Chondrocyte (in vitro differentiated cells): ENCODE measurements at places on chromosomes 3 and 15. TPM values are rescaled to one million over a fixed set of nuclear protein-coding genes. Genes with fewer than 3 reads are reported as not detected.

GRCh38 chr15:66730168-66731021, 28.4 kb downstream of the SMAD6 start:
- DNase-seq = no peak

- DNase-seq = no peak
Measured at GRCh38 chr15:67998599-67999133, 55.4 kb upstream of the PIAS1 start.

DNA sequence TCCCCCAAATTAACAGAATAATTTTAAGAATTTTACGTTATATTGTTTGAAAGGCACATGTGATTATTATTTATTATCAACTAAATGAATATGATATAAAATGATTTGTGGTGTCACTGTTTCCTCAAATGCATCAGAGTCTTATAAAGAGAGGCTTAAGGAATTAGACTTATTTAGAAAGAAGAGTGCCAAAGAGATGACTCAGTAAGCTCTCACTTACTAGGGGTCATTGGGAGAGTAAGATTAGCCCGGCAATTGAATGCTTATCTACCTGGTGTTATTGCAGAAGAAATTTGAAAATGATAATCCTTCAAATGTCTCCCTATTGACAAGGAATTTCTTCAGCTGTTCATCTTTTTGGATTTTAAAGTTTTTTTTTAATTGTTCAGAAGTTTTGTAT, 408.7 kb downstream of the OXSM start:
- DNase-seq = no peak

DNA sequence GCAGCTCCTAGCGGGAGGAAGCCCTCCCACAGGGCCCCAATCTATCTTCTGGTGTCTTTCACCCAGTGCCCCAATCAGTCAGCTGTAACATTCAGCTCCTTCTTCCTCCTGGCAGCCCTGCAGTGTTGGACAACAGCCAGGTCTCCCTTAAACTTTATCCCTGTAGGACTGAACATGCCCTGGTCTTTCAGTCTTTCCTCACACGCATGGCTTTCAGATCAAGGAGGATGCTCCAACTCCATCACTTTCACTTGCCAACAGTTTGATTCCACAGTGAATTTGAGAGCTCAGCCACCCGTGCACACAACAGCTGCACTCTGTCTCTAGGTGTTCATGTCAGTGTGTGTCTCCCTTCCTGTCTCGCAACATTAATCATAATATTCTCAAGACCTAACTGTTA, 28.5 kb upstream of the LRRC34 start:
- no peak for DNase-seq

DNA sequence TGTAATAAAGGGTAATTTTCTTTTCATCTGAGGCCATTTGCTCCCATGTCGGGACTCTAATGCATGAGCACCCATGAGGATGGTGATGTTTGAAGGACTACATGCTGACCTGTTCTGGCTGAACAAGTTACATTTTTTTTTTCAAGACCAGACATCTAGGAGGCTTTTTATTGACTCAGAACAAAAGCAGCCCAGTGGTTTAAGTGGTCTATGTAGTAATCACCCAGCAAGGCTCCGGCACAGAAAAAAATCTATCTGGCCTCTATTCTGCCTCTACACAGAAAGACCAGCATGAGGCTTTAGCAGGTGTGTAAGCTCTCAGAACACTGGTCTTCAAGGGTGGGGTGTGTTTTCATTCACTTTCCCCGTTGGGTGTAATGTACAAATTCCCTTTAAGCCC, 95.1 kb upstream of the ZBED2 start:
- no peak for DNase-seq

- no peak for DNase-seq
Measured at GRCh38 chr3:64358176-64358575, 132.9 kb upstream of the PRICKLE2 start.

GRCh38 chr15:31216215-31216911, 110.3 kb upstream of the KLF13 start:
- no peak for DNase-seq

DNA sequence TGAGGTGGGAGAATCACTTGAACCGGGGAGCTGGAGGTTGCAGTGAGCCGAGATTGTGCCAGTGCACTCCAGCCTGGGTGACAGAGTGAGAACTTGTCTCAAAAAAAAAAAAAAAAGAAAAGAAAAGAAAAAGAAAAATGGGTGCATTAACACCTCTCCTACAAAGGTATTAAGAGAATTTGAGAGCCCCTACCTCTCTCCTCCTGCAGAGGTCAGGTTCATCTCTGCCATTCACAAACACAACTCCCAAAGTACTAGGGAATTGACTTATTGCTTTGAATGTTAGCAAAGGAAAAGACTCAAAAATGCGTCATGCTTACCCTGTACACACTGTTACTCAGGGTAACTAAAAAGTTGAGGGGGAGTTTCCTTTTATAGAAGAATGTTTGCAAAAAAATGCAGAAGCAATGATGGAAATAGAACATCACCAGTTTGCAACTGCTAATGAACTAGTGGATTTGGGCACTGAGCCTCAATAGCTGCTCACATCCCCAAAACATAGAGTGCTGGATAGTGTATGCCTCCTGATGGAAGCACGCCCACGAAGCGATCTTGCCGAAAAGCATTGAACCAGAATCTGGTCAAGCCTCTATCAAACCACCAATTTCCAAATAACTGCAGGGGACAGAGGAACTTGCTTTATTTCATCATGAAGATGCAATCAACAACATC, 15.5 kb upstream of the LYZL4 start:
- no peak for DNase-seq

- DNase-seq = no peak
Measured at GRCh38 chr15:83503595-83504364, 56.6 kb downstream of the SH3GL3 start.

- no peak for DNase-seq
Measured at GRCh38 chr3:150362515-150363302, 45.4 kb upstream of the TSC22D2 start.

- DNase-seq = no peak
Measured at GRCh38 chr15:50496692-50497091, 49.8 kb downstream of the USP50 start.

GRCh38 chr3:187954873-187955586, 198.9 kb upstream of the LPP start:
- DNase-seq = no peak

- DNase-seq = no peak
Measured at GRCh38 chr15:62498278-62498677, 333.2 kb upstream of the C2CD4B start.

- DNase-seq = no peak
Measured at GRCh38 chr15:55902981-55903380, 90.4 kb downstream of the NEDD4 start.

GRCh38 chr3:100956276-100956675, 36.9 kb downstream of the ABI3BP start:
- DNase-seq = no peak

DNA sequence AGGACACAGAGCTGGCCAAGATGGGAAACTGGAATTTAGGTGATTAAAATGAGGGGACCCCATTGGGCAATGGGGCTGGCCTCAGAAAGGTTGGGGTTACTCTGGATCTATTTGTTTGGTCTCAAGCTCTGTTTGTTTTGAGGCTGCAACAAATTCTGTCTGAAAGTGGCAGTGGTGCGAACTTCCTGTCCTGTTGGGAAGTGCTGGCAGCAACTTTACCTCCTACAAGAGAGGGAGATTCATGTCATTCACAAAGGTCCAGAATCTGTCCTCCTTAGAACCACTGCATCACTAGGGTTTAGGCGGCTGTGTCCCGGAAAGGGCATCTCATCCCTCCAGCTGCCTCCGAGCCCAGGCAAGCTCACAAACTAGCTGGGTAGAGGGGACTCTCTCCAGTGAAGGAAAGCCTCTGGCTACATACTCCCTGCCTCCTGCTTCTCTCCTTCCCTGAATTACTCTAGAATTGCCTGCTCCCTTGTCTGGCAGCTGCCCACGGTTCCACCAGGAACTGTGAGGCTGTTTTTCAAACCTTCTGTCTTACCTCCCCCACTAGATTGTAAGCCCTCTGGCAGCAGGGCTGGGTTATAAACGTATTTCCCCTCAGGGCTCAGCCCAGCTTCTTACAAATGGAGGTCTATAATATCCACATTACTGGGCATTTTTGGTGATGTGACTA, 23.6 kb downstream of the MEGF11 start:
- peak; percentile 36 for DNase-seq

DNA sequence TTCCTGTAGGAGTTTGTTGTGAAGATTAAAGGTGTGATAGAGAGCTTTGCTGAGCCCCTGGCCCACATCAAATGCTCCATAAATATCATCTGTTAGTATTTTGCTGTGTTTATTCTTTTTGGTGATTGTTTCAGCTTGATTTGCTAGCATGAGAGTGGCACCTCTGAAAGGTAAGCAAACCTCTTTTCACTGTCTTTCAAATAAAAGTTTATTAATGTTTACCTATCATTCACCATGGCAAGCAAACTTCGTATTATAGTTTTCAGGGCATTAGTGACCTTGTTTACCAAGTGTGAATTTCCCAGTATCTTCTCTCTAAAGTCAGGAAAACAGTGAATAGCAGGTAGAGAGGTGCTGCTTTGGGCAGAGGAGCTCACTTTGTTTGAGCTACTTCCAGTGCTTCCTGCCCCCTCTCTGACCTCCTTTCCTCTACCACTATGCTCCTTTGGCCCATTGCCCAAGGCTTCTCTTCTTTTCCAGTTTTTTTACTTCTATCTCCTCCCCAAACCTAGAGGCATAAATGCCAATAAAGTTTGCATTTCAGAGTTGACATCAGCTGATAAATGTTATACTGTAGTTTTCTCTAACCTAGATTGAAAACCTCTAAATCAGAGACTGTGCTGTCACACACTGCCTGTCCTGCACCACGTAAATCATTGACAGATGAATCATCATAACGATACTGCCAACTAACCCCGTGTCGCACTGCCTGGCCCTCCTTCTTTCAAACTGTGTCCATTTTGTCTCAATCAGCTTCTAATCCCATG, 569.0 kb downstream of the TUSC7 start:
- no peak for DNase-seq

GRCh38 chr3:139434764-139435307, 41.5 kb downstream of the RBP2 start:
- no peak for DNase-seq

DNA sequence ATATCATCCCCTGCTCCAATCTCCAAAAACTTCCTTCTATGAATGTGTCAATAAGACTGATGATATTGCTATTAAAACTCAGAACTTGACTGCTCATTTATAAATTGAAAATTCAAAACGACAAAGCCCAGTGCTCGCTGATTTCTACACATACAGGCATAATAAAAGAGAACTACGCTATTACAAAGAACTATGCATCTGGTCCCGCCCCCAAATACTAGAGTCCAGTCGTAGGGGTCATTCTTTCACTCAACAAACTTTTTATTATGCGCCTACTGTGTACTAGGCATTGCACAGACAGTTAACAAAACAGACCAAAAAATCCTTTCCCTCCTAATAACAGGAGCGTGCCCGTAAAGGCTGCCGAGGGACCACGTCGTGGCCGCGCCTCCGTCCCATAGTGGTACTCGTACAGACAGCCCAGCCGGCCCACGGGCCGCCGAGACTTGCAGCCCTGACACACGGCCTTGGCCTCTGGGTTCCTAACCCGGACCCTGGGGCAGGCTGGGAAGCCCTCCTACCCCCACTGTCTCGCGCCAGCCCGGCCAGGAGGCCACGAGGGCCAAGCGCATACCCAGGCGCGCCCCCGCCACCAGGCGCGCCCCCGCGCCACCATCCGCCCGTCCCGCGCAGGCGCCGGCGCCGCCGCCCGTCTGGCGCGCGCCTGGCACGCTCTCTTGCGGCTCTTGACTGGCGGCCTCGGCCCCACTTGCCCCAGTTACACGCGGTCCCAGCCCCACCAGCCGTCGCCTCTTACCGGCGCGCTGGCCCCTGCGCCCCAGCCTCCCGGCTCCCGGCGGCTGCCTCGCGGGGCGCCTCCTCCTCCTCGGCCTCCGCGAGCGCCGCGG, 757 bp downstream of the AVEN start:
- no peak for DNase-seq

Gene IL12A
- 1.3 to 1.9 TPM (median 1.5 TPM) in 3 replicates for total RNA-seq

Gene PIERCE2
- 2.7 to 3.8 TPM (median 3.1 TPM) in 3 replicates for total RNA-seq

Gene GOLGA6B
- 0.10 TPM in 1 of 3 replicates, not detected in the others for total RNA-seq

Gene CADPS
- total RNA-seq = not detected in 3 replicates

Gene LXN
- 3.3 to 6.3 TPM (median 3.4 TPM) in 3 replicates for total RNA-seq

Gene EFL1
- 15.7 to 19.4 TPM (median 16.6 TPM) in 3 replicates for total RNA-seq

Gene BFSP2
- total RNA-seq = not detected in 3 replicates

Gene SEC11A
- 175 to 198 TPM (median 195 TPM) in 3 replicates for total RNA-seq

Gene RAD51
- 6.9 to 13.0 TPM (median 9.4 TPM) in 3 replicates for total RNA-seq

Gene RBP2
- not detected in 3 replicates for total RNA-seq

Gene STRC
- 0.20 to 0.87 TPM (median 0.85 TPM) in 3 replicates for total RNA-seq

Gene EIF3J
- total RNA-seq = 93.1 to 108 TPM (median 98.0 TPM) in 3 replicates
